ENCODE measurements at places on chromosomes 12 and 14.

GRCh38 chr12:18468246-18469075 is 207.1 kb downstream of the PIK3C2G start:
- DNase-seq, result no peak

GRCh38 chr12:27975222-27976136 is 2.9 kb upstream of the PTHLH start:
- DNase-seq, result peak; percentile 76

GRCh38 chr14:104224506-104225277 is 86.3 kb downstream of the KIF26A start:
- DNase-seq, result no peak

DNA sequence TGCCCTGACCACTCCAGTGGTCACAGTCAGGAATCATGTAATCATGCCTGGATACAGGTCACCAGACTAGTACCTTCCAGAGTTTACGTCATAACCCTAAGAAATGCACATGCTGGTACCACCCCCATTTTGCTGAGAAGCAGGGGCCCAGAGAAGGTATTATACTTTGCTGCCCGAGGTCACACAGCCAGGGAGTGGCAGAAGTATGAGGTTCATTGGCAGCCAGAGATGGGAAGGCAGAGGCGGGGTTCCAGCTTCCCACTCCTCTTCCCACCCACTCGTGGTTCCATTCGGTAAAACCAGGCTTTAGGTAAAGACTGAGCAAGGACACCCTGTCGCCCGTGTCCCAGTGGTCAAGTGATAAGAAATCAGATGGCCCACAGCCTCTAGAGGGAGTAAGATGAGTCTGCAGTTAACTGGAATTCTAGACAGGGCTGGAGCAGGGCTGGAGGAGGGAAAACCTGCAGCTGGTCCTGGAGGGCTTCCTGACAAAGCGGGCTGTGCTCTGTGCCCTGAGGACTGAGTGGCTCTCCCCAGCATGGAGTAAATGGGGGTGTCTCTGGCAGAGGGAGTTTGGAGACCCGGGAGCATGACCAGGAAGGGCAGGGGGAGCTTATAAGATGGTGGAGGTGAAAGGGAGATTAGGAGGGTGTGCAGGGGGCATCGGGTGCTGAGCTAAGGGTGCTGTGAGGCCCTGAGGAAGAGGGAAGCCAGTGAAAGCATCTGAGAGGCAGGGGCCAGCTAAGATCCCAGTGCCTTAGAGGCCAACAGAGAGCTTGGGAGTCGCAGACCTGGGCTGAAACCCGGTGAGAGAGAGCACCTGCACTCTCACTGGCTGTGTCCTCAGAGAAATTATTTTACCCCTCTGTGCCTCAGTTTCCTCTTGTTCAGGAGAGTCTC is 5.7 kb downstream of the FAM222A start:
- DNase-seq, result no peak

DNA sequence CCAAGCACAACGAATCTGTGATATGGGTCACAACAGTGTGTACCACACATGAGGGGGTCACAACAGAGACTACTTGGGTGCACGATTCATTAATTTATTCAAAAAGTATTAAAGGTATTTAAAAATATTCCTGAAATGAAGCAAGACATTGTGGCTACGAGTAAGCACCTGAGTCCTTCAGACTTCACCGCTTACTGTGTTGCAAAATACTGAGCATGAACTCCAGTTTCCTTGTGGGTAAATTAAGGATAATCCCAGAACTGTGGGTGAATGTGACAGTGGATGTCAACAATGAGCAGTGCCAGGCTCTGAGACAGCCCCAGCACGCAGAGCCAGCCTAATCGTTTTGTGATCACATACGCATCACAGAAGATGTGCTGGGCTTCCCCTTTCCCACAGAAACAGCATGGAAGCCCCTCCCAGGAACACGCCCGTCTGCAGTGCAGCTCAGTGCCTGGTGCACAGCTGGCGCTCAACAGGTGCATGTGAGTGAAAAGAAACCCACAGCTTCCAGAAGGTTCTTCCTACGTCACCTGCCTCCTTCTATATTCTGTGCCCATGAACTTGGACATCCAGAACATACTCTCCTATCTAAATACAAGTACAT is 29.1 kb downstream of the CDC42BPB start:
- no peak for DNase-seq

DNA sequence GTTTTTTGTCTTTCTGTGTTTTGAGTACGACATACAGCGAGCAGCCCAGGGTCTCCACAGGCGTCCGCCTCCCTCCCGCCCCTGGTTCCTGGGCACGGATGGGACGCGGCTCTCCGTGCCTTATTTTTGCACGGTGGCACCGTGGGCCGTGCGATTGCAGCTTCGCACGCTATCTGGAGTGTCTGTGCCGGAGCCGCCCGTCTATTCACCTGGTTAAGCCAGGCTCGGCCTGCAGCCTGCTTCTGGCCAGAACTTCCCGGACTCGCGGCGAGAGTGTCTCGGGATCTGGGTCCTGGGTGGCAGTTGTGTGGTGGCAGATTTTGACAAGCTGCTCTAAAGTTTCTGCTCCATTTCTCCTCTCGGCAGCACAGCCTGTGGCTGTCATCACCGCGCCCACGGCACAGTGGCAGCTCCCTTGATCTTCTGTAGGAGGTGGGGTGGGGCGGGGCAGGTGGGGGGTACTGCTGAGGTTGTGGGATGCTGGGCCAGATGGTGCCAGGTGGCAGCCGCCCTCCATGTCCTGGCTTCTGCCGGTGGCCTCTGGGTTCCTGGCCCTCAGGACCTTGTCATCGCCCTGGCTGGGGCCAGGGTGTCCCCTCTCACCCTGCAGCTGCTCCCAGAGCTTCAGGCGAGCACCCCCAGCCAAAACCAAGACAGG is 2.9 kb downstream of the MMP17 start:
- DNase-seq, result peak; percentile 32

DNA sequence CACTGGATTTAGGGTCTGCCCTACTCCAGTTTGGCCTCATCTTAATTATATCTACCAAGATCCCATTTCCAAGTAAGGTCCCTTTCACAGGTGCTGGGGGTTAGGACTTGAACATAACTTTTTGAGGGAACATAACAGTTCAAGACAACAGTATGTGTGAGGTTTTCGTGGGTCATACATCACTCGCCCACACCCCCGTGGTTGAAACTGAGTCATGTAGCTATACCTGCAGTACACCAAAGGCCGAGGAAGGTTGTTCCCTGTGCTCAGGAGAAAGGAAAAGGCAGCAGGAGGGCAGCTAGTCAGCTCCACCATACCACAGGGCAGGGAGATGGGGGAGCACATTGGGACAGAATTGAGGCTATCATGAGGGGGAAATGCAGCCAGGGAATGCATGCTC is 167.0 kb downstream of the PPM1H start:
- no peak for DNase-seq

GRCh38 chr12:47071241-47071852 is 8.1 kb upstream of the PCED1B start:
- DNase-seq, result no peak

- no peak for DNase-seq
These were observed 321.1 kb downstream of the NOVA1 start for GRCh38 chr14:26276757-26277156.

- no peak for DNase-seq
These were observed 11.7 kb upstream of the OASL start for GRCh38 chr12:121050725-121051124.

- DNase-seq, result peak; percentile 18
These were observed 441.2 kb downstream of the BTG1 start for GRCh38 chr12:91704446-91704845.

- no peak for DNase-seq
These were observed 184.5 kb downstream of the RMST start for GRCh38 chr12:97647142-97647541.

Data from femur (tissue), 1 donor.